Activated CD8-positive, alpha-beta T cell treated with anti-CD3 and anti-CD28 coated beads for 36 hours (primary cell): ENCODE measurements at places on chromosomes 3 and 15. TPM values are rescaled to one million over a fixed set of nuclear protein-coding genes. Genes with fewer than 3 reads are reported as not detected.

GRCh38 chr3:25831578-25831977, 41.7 kb downstream of the OXSM start:
- H3K27ac ChIP-seq, result no peak overlapping the region
- no peaks in the 10 kb centered on the region for H3K36me3 ChIP-seq
- no peak for DNase-seq
- peaks cover 10% of the 10 kb centered on the region for H3K27me3 ChIP-seq
- no peak overlapping the region for H3K4me3 ChIP-seq

- H3K4me3 ChIP-seq, result no peak overlapping the region
- no peaks in the 10 kb centered on the region for H3K36me3 ChIP-seq
- no peaks in the 10 kb centered on the region for H3K4me1 ChIP-seq
- no peaks in the 10 kb centered on the region for H3K27me3 ChIP-seq
- H3K27ac ChIP-seq, result no peak overlapping the region
Measured at GRCh38 chr3:111936967-111937366, 41.9 kb upstream of the ABHD10 start.

- no peaks in the 10 kb centered on the region for H3K27me3 ChIP-seq
- peaks cover 65% of the 10 kb centered on the region for H3K4me1 ChIP-seq
- no peak for DNase-seq
- no peaks in the 10 kb centered on the region for H3K36me3 ChIP-seq
- no peak overlapping the region for H3K4me3 ChIP-seq
Measured at GRCh38 chr15:70245932-70246622, 148.4 kb upstream of the TLE3 start.

- no peak for DNase-seq
- H3K27me3 ChIP-seq, result no peaks in the 10 kb centered on the region
- no peak overlapping the region for H3K27ac ChIP-seq
- no peaks in the 10 kb centered on the region for H3K4me1 ChIP-seq
- no peaks in the 10 kb centered on the region for H3K36me3 ChIP-seq
Measured at GRCh38 chr3:168952551-168952950, 711.0 kb downstream of the MECOM start.

DNA sequence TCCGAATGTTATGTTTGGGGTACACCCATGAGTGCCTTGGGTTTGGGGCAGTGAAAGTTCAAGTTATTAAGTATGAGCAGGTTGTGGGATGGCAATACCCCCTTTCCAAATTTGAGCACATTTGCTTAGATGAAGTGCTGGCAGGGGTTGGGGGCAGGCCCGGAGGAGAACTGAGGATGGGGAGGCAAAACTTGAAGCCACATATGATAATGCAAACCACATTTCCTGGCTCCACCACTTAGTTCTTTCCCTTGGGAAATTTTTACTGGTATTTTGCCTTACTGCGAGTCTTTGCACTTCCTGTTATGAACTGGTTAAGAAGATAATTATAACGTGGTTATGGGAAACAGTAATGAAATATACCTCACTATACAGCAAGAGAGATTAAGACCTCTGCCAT, 336.0 kb upstream of the ONECUT1 start:
- H3K36me3 ChIP-seq, result no peaks in the 10 kb centered on the region
- H3K4me1 ChIP-seq, result no peaks in the 10 kb centered on the region
- no peak for DNase-seq
- H3K27me3 ChIP-seq, result no peaks in the 10 kb centered on the region
- H3K4me3 ChIP-seq, result no peak overlapping the region
- H3K27ac ChIP-seq, result no peak overlapping the region

- no peaks in the 10 kb centered on the region for H3K27me3 ChIP-seq
- DNase-seq, result no peak
- H3K27ac ChIP-seq, result no peak overlapping the region
- no peaks in the 10 kb centered on the region for H3K4me1 ChIP-seq
- H3K4me3 ChIP-seq, result no peak overlapping the region
Measured at GRCh38 chr3:75978686-75979085, 193.3 kb upstream of the ZNF717 start.

GRCh38 chr3:48112813-48113212, 75.4 kb downstream of the CDC25A start:
- no peak overlapping the region for H3K4me3 ChIP-seq
- no peaks in the 10 kb centered on the region for H3K36me3 ChIP-seq
- H3K27ac ChIP-seq, result peak overlapping the region; percentile 6

DNA sequence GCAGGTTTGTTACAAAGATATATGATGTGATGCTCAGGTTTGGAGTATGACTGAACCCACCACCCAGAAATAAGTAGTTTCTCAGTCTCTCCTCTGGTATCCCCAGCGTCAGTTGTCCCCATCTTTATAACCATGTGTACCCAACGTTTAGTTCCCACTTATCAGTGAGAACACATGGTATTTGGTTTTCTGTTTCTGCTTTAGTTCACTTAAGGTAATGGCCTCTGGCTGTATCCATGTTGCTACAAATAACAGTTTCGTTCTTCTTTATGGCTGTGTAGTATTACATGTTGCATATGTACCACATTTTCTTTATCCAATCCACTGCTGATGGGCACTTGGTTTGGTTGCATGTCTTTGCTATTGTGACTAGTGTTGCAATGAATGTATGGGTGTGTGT, 132.3 kb downstream of the LMLN start:
- no peak overlapping the region for H3K27ac ChIP-seq
- no peak overlapping the region for H3K4me3 ChIP-seq
- DNase-seq, result no peak
- H3K4me1 ChIP-seq, result no peaks in the 10 kb centered on the region

DNA sequence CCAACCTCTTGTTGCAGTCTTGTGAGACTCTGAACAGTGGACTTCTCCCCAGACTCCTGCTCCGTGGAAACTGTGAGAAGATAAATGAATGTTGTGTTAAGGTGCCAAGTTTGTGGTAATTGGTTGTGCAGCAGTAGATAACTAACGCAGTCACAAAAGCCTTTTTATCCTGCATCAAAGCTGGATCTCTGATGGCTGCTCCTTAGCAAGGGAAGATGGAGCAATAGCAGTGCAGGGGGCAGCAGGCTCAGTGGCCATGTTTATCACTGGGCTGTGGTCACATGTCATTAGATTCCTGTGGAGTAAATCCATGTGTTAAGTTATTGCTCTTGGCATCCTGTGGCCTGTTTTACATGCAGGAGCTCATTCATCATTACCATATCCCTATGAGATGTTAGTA, 13.5 kb downstream of the CMTM7 start:
- no peaks in the 10 kb centered on the region for H3K27me3 ChIP-seq
- DNase-seq, result no peak
- H3K36me3 ChIP-seq, result peaks cover 27% of the 10 kb centered on the region
- H3K27ac ChIP-seq, result peak overlapping the region; percentile 16
- H3K4me1 ChIP-seq, result peaks cover 72% of the 10 kb centered on the region

DNA sequence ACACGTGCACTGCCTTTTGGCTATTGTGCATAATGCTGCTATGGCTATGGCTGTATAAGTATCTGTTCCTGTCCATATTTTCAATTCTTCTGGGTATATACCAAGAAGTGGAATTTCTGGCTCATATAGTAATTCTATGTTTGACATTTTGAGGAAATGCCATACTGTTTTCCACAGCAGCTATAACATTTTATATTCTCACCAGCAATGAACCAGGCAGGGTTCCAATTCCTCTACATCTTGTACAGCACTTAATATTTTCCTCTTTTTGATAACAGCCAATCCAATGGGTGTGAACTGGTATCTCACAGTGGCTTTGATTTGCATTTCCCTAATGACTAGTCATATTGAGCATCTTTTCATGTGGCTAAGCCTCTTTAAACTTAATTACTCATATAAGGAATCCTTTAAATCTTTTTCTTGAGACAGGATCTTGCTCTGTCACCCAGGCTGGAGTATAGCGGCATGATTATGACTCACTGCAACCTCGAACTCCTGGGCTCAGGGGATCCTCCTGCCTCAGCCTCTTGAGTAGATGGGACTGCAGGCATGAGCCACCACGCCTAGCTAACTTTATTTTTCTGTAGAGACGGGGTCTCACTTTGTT, 38.1 kb upstream of the IGDCC4 start:
- H3K27ac ChIP-seq, result no peak overlapping the region
- no peaks in the 10 kb centered on the region for H3K27me3 ChIP-seq
- peak; percentile 64 for DNase-seq
- H3K36me3 ChIP-seq, result peaks cover 37% of the 10 kb centered on the region
- no peak overlapping the region for H3K4me3 ChIP-seq

DNA sequence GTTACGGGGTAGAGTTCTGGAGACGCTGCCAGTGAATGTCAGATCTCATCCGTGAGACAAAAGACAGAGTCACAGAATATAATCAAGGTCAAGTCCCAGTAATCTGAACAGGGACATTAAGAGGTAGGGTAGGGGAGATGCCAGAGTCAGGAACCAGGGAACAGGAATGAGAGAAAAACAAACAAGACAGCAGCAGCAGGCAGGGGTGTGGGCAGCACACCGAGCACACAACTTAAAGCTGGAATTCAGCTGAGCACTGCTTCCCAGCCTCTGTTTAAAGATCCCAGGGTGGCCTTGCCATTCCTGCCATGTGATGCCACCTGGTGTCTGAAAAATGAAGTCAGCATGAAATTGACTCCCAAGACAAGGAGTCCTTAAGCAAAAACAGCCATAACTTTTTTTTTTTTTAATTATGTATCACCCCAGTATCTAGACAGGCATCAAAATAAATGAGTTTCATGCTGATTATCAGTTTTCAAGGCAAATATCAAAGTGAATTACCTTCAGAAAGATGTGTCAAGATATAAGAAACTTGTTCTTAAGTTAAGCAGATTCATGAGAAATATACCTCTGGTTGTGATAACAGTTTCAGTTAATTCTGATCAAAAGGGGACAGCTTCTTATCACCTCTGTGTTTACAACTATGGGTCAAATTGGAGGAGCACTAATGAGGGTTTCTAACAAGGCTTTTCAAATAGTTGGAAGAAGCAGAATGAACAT, 203.7 kb downstream of the SLC9A9 start:
- peak; percentile 38 for DNase-seq
- no peak overlapping the region for H3K4me3 ChIP-seq
- H3K4me1 ChIP-seq, result no peaks in the 10 kb centered on the region
- no peak overlapping the region for H3K27ac ChIP-seq
- H3K36me3 ChIP-seq, result peaks cover 1% of the 10 kb centered on the region

DNA sequence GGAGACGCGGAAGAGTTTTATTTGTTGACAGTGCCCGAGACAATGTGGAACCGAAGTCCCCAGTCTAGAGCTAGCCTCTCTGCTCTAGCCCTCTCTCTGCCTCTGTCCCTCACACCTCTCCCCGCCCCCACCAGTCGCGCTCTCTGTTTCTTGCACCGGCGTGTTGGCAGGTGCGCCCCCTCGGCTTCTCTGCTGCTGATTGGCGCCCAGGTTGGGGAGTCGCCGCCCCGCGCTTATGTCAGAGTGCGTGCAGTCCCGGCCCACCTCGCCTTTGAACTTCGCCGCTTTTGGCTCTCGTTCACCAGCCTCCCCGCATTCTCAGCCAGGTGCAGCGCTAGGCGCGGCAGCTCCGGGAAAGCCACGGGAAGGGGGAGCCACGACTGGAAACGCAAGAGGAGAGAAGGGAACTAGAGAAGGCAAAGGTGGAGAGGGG, at the start of gene SOX14:
TSS of gene SOX14 (plus strand) at position 315 of the 433 bp plus-strand sequence. CDS start 470 bp downstream, outside the sequence.
- no peaks in the 10 kb centered on the region for H3K36me3 ChIP-seq
- H3K27me3 ChIP-seq, result peaks cover 78% of the 10 kb centered on the region
- peak within 1 kb of the TSS; percentile 5 for H3K4me3 ChIP-seq
- no peak within 1 kb of the TSS for H3K27ac ChIP-seq
- DNase-seq, result peak; percentile 17

GRCh38 chr15:69578787-69579583, 126.4 kb downstream of the RPLP1 start:
- no peak overlapping the region for H3K27ac ChIP-seq
- H3K4me3 ChIP-seq, result no peak overlapping the region
- peaks cover 32% of the 10 kb centered on the region for H3K4me1 ChIP-seq
- DNase-seq, result no peak
- H3K36me3 ChIP-seq, result no peaks in the 10 kb centered on the region
- H3K27me3 ChIP-seq, result no peaks in the 10 kb centered on the region

Gene CLRN1
- not detected for total RNA-seq

Gene RASA2
- 41.5 TPM for total RNA-seq

Gene MYO5A
- 22.6 TPM for total RNA-seq

Gene CFAP44
- 3.1 TPM for total RNA-seq

Gene ANKRD63
- not detected for total RNA-seq

Gene PLSCR2
- not detected for total RNA-seq
